ENCODE measurements at places on chromosomes 7 and 10.

- no peak for DNase-seq
Observed at GRCh38 chr7:158204453-158204852, 383.2 kb downstream of the PTPRN2 start.

- no peak for DNase-seq
Observed at GRCh38 chr7:10429031-10429430, 544.6 kb upstream of the PHF14 start.

- DNase-seq: no peak
Observed at GRCh38 chr10:74909670-74910069, 83.3 kb downstream of the KAT6B start.

GRCh38 chr7:71925663-71926062 is 486.5 kb downstream of the CALN1 start:
- DNase-seq: no peak

GRCh38 chr7:105487579-105488571 is 34.2 kb downstream of the PUS7 start:
- no peak for DNase-seq

- no peak for DNase-seq
Observed at GRCh38 chr10:85558533-85558932, 808.1 kb downstream of the GRID1 start.

DNA sequence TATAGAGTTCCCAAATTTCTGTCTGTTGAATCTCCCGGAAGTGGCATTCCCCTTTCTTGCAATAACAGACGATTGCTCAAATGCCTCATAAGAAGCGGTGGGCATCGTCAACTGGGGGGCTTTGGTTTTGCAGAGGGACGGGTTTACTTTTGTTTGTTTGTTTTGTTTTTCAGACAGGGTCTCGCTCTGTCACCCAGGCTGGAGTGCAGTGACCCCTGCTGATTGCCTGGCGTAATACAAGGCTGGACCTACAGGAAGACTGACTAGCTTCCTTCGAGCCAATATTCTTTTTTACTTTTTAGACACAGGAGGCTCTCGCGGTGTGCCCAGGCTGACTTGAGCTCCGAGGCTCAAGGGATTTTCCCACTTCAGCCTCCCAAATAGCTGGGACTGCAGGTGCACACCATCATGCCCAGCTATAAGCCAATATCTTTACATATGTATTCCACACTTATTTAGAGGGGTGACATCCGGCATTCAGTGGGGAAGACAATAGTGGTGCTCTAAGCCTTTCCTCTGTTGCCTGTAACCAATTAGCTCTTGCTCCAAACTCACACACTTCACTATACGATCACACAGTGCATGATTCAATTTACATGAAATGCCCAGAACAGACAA is 58.1 kb downstream of the FHIP2A start:
- no peak for DNase-seq

DNA sequence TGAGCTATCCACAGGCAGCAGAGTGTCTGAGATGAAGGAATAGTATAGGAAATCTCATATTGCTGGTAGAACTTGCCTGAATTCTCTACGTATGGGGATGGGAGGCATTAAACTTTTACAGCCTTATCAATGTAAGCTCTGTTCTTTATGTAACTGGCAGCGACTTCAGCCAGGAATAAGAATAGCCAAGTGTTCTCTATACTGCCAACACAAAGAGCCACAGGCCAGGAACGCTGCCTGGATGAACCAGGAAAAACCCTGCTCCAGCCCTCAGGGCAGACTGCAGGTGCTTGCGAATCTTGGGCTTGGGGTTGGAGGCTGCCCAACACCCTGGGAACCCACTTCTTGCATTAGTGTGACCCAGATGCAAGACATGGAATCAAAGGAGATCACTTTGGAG is 6.1 kb upstream of the OLAH start:
- DNase-seq: no peak

DNA sequence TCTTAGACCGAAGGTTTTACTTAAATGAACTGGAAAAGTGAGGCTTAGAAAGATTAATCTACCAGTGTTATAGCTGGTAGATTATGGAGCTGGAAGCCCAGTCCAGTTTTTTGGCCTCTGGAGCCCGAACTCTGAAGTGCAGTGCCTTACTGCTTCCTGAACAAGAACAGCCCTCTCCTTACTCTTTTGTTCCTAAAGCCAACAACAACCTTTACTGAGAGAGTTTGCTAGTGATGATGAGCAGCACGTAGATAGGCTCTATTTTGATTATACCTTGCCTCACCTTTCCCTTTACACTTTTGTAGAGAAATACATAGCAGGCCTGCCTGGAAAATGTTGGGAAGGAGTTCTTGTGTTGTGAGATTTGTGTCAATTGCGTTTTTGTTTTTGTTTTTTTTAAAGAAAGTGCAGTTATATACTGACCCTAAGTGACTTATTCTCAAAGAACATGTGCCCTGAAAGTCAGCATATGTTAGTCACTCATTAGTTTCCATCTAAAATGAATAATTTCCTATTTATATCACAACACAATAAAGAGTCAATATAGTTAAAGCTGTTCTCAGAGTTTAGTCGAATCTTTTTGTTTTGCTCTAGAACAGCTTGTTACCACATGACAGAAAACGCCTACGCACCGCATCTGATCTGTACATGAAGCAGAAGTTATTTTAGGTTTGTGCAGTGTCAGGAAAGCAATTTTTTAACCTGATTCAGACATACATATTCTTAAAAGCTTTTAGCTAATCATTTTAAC is 33.0 kb downstream of the PLEKHA1 start:
- no peak for DNase-seq

- no peak for DNase-seq
Observed at GRCh38 chr10:77085344-77085743, 552.3 kb downstream of the KCNMA1 start.

GRCh38 chr10:88901206-88901983 is 21.4 kb downstream of the STAMBPL1 start:
- DNase-seq: no peak

DNA sequence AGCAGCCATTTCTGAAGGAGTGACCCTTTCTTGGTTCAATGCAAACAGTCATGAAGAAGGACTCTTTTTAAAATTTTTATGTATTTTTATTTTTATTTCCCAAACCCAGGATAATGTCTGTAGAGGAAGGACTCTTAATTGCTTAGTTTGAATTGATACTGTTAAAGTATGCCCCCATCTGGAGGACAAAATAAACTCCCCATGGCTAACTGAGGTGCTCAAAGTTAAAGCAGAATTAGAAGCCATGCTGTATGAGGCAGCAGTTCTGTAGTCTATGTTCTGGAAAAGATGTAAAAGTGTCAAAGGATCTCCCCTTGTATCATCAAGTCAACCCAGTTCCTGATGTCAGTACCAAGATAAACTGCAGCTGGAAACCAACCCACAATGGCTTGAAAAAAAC is 617.9 kb upstream of the GRM3 start:
- DNase-seq: no peak

GRCh38 chr7:521221-522070 is 1.8 kb upstream of the PDGFA start:
- DNase-seq: no peak

DNA sequence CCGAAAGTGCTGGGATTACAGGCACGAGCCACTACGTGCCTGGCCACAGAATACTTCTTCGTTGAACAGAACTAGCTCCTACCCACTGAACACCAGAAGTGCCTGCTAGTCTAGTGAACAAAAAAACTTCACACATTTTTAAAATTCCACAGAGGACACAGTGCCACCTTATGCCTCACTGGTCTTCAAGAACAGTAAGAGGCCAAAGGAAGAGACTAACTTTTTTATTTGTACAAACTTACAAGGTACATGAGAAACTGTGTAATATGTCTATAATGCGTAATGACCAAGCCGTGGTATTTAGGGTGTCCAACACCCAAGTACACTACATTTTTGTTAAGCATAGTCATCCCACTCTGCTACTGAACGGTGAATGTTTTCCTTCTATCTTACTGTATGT is 144.4 kb upstream of the PTER start:
- no peak for DNase-seq

- DNase-seq: no peak
Observed at GRCh38 chr10:120598386-120598785, 141.4 kb downstream of the PLPP4 start.

DNA sequence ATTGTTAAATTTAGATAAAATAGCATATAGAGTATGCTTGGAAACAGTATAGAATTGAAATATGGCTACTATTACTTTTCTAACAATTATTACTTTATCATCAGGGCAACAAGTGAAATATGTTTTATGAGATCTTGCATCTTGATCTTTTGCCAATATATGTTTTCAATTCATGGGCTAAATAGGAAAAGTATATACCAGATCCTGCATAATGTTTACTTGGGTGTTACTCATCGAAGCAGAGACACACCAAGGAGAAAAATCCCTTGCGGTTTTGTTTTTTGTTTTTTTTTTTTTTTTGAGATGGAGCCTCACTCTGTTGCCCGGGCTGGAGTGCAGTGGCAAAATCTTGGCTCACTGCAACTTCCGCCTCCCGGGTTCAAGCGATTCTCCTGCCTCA is 541.4 kb downstream of the SUGCT start:
- no peak for DNase-seq

DNA sequence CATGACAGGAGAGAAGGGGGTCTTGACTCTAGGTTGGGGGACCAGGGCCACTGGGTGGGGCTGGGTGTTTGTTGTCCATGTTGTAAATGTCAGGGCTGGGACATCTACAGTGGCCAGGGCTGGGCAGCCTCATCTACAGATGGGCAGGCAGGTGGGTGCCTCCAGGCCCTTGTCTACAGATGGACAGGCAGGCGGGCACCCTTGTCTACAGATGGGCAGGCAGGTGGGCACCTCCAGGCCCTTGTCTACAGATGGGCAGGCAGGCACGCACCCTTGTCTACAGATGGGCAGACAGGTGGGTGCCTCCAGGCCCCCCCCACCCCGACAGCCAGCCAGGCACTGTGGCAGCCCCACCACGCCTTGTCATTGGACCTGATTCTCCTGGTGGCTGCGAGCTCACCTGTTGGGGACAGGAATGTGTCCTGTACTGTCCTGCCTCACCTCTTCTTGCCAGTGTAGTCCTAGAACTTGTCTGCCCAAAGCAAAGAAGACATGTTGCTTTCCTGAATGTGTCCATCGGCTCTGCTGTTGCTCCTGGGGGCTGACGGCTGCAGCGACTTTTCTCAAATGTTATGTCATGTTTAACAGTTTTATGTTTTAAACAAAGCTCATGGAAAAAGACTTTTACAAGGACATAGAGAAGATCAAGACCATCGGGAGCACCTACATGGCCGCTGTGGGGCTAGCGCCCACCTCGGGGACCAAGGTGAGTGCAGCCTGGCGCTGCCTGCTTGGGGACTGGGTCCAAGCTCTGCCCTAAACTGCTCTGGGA is 129.9 kb downstream of the ADCY1 start:
- DNase-seq: no peak

GRCh38 chr10:36094096-36094495 is 452.0 kb upstream of the FZD8 start:
- no peak for DNase-seq

GRCh38 chr10:64115471-64115870 is 594.3 kb downstream of the REEP3 start:
- no peak for DNase-seq

DNA sequence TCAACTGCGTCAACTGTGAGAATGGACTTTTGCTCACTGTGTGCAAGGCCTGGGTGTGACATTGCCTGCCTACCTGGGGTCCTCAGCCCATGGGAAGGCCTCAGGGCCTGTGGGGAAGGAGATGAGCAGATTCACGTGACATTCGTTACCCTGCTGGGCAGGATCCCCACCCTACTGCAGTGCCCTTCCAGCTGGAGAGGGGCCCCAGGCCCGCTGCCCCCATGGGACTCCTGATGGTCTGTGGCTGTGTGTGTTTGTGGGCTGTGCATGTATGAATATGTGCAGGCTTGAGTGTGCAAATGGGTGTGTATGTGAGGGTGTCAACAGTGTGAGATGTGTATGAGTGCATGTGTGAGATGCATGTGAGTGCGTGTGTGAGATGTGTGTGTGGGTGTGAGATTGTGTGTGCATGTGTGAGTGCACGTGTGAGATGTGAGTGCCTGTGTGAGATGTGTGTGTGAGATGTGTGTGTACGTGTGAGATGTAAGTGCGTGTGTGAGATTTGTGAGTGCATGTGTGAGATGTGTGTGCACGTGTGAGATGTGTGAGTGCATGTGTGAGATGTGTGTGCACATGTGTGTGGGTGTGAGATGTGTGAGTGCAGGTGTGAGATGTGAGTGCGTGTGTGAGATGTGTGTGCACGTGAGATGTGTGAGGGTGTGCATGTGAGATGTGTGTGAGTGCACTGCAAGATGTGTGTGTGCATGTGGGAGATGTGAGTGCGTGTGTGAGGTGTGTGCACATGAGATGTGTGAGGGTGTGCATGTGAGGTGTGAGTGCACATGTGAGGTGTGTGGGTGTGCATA is 29.7 kb downstream of the PPIF start:
- no peak for DNase-seq

DNA sequence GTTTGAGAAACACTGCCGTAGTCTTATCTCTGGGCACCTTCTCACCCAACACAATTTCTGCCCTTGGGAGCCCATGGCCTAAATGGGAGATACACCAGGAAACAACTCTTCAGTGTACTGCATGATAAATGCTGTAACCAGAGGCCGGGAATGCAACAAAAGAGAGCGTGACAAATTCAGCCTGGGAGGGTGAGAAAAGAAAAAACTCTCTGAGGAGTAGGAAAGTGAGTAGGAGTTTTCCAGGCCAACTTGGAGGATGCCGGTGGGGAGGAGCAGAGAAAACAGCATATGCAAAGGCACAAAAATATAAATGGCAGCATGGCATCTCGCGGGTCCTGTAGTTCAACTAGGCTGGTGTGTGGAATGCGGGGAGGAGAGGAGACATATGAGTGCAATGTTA is 624.5 kb downstream of the PARD3 start:
- no peak for DNase-seq

DNA sequence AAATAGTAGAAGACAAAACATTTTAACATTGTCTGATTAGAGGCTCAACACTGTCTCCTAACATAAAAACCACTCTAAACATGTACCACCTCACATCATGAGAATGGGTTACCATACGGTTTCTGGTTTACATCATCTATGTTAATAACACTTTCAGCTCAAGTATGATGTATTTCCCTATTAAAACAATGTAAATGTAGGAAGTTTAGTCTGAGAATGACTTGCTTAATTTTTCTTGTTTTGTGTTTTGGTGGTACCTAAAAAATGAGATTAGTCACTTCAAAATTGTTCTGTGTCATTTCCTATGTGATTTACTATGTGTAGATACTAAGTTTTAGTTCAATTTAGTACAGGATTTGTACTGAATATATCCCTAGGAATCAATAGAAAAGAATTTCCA is 195.8 kb upstream of the SEMA3C start:
- DNase-seq: no peak

DNA sequence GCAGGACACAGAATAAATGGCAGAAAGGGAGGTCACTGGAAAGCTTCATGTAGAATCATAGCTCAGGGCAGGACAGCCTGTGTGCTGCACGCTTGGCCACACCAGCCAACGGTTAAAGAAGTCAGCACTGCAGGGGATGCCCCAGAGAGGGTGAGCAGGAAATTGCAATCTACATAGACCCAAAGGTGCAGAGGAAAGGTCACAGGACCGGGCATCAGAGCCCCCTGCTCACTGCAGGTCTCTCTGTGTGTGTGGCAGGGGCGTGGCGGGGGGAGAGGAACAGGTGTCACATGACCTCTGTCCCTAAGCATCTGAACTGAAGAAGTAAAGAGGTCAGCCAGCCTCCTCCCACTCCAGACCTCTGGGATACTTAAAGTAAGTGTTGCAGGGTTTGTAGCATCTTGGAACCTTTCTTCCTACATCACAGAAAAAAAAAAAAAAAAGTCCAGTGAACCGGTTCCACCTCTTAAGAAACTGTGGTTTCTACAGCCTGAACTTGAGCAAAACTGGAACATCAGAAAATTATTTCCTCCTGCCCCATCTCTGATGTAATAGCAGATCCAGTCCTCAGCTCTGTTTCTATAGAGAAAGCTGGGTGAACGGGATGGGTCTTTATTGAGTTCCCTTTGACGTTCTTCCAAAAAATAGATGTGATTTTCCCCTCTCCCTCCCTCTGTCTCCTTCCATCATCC is 64.3 kb downstream of the RGS10 start:
- no peak for DNase-seq
